Myocyte (in vitro differentiated cells): ENCODE measurements at places on chromosomes 6 and 20. TPM values are rescaled to one million over a fixed set of nuclear protein-coding genes. Genes with fewer than 3 reads are reported as not detected.

E2F1 gene
- total RNA-seq: 4.3 and 6.0 TPM in 2 replicates

HEY2 gene
- total RNA-seq: 0.08 TPM in 1 of 2 replicates, not detected in the other

GSTA3 gene
- total RNA-seq: not detected in 2 replicates

CBLN4 gene
- not detected in 2 replicates for total RNA-seq

ARMC12 gene
- total RNA-seq: 0.16 and 0.37 TPM in 2 replicates

GHRH gene
- total RNA-seq: not detected in 2 replicates

PRDM13 gene
- not detected in 2 replicates for total RNA-seq

BTN3A1 gene
- total RNA-seq: 9.6 and 13.8 TPM in 2 replicates

HSPA1L gene
- total RNA-seq: 2.6 and 3.6 TPM in 2 replicates

LINC00237 gene
- not detected in 2 replicates for total RNA-seq

GRCh38 chr6:160379466-160379865, 31.3 kb downstream of the SLC22A3 start:
- DNase-seq: no peak

DNA sequence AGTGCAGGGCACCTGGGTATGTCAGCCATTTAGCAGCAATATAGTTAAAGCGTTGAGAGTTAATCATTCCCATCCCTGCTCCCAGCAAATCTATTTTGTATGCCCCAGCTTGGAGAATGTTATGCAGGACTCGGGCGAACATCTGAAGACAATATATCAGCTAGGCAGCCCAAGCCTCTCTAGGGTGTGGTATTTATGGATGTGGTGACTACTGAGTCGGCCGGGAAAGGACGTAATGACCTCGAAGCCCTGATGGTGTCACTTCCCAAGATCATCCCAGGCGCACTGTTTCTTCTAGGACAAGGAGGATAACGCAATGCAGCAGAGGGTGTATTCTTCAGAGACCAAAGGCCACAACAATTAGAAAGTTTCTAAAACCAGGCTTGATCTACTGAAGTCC, 63.6 kb upstream of the FAM184A start:
- DNase-seq: no peak

DNA sequence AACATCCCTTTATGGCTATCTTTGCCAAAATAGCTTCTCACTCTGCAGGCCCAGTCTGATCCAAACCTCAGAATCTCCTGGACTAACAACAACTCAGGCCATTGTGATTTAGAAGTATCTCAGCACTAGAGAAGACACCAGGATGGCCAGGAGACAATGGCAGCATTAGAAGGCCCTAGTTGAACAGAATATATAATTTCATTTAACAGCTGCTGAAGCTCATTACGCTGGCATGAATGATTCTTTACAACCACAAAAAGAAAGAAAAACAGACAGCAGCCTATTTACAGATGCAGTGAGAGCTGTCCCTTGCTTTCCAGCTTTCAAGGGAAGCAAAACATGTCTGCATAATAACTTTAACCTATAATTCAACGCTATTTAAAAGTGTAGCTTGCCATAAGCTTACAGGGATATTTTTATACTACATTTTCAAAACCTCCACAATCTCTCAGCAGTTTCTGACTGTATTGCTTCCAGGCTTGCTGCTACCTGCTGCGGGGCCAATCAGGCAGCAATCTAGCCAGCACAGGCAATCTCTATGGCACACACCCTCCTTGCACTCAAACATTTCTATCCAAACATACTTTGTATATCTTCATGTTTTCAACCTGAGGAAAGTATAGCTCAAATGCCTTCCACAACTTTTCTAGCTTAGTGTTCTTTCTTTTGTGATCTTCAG, 107.3 kb downstream of the OGFRL1 start:
- peak; percentile 33 for DNase-seq

DNA sequence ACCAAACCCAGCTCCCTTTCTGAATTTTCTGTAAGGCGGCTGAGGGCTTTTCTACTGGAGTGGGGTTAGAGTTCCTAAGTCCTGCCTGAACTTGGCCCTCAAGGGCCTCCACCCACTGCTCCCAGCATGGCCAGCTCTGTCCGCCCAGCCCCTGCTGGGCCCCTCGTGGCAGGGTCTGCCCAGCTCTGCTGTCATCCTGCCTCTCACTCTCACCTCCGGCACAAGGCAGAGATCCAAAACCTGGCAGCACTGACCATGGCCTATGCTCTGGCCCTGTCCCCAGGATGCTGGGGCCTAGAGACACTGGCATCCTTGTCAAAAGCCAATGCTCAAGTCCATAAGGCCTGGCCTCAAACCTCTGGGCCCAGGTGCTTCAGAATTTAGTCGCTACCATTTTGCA, 61.1 kb downstream of the TAF4 start:
- no peak for DNase-seq

DNA sequence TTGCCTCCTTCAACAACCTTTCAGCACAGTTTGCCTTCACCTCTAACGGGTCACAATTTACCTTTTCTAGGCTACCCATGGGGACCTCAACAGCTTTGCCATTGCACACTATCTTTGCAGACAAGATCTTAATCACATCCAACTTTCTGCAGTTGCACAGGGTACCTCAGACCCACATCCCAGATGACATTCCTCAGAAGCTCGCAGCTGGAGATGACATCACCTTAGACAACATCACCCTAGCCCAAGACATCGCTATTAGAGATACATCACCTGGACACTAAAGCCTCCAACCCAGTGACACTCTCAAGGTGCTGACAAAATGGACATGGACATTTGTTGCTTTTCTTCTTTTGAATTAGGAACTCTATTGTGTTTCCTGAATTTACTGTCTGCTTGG, 38.6 kb upstream of the RPP40 start:
- no peak for DNase-seq

DNA sequence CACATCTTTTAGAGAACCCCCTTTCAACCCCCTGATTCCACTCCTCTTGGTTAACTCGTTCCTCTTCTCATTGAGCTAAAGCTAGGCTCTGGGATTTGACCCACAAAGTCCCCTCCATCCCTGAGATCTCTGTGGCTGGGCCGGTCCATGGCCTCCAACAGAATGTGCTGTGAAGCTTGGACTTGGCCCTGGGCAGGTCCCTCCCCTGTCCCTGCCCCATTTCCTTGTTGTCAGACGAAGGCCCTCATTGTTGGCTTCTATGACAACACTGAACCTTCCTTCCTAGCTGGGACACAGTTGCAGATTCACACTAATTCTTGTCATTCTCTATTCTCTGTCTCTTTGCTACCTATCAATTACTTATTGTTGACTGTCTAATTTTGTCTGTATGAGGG, 156.1 kb downstream of the SYCP2 start:
- DNase-seq: no peak

DNA sequence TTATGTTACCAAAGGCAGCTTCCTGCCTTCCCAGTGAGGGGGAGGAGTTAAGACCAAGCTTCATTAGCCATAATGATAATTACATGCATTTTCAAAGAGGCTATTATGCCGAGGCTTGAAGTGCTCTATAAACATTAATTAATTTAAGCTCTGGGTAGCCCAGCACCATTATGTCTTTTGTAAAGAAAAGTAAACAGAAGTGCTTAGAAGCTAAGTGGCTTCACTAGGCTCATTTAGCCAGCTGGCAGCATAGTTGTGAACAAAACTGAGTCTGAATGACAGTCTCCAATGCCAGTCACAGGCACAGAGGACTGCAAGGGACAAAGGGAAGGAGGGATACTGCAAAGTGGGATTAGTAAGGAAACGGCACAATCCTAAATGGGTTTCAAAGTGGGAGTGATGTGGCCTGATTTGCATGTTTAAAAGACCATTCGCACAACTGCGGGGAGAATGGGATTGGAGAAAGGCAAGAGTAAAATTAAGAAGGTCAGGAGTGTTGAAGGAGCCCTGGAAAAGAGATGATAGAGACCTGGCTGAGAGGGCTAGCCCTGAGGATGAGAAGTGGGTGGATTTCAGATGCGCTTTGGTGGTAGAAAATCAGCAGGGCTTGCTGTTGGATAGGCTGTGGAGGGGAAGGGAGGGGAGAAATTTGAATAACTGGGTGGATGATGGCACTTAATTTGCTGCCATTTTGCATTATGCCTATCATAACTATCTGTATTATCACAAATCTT, 20.1 kb upstream of the ISM1 start:
- no peak for DNase-seq

DNA sequence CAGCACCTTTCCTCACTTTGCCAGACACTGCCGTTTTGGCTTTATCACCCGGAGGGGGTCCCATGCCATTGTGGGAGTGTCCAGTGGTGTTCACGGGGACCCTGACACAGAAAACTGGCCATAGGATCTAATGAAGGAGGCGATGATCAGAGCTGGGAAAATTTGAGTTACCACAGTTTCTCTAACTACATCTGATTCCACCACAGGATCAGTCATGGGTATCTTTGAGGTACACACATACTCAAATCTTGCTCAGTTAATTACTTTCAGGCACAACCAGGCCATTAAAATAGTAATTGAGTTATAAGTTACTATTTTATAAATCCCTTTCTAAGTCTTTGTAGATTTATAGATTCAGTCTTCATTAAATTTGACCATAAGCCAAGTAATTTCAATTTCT, 215.1 kb downstream of the PRL start:
- DNase-seq: no peak

- DNase-seq: no peak
These were observed 86.6 kb upstream of the TOX2 start for GRCh38 chr20:43827940-43828562.

- DNase-seq: no peak
These were observed 24.4 kb downstream of the COMMD7 start for GRCh38 chr20:32718749-32719348.

DNA sequence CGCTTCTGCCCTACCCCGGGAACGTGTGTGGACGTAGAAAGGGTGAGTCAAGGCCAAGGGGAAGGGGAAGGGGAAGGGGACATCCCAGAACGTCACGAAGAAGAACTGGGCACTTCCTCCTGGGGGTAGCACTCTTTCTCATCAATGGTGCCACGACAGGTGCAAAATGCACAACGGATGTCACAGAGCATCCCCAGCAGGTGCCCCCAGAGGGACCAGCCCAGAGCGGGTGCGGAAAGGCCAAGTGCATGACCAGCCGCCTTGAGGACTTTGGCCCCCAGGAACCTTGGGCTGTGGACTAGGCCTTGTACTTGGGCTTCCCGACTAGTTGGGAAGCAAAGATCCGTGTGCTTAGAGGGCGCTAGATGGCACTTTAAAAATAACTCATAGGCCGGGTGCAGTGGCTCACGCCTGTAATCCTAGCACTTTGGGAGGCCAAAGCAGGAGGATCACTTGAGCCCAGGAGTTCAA, 12.1 kb upstream of the SRC start:
- no peak for DNase-seq

DNA sequence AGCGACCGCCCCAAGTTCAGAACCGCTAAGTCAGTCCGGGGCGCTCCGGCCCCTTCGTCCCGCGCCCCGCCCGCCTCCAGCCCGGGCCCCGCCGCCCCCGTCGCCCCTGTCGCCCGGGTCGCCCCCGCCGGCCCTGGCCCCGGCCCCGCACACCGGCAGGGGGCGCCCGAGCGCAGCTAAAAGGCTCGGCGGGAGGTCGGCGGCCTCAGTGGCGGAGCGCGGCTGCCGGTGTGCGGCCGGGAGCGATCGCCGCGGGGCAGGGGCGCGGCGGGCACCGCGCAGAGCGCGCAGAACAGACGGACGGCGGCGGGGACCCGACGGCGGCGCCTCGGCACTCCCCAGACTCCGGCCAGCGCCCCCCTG, at the start of gene FNDC1:
Gene FNDC1, plus strand, starts transcription at position 208 of the 363 bp plus-strand sequence. CDS start 197 bp downstream, outside the sequence.
- no peak for DNase-seq

- DNase-seq: no peak
These were observed 69.9 kb downstream of the ATXN1 start for GRCh38 chr6:16691324-16691723.

DNA sequence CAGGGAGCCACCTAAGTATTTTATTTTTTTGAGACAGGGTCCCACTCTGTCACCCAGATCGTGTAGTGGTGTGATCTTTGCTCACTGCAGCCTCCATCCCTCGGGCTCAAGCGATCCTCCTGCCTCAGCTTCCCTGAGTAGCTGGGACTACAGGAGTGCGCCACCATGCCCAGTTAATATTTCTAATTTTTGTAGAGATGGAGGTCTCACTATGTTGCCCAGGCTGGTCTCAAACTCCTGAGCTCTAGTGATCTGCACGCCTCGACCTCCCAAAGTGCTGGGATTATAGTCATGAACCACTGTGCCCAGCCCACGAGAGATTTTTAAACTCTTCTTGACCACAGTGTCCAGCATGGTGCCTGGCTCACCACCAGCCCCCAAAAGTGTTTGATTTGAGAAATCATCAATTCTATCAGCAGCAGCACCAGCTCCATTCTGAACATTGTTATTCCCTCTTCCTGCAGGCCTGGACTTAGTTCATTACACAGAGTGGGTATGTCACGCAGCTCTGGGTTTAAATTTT, 2.3 kb upstream of the TGM2 start:
- DNase-seq: no peak

DNA sequence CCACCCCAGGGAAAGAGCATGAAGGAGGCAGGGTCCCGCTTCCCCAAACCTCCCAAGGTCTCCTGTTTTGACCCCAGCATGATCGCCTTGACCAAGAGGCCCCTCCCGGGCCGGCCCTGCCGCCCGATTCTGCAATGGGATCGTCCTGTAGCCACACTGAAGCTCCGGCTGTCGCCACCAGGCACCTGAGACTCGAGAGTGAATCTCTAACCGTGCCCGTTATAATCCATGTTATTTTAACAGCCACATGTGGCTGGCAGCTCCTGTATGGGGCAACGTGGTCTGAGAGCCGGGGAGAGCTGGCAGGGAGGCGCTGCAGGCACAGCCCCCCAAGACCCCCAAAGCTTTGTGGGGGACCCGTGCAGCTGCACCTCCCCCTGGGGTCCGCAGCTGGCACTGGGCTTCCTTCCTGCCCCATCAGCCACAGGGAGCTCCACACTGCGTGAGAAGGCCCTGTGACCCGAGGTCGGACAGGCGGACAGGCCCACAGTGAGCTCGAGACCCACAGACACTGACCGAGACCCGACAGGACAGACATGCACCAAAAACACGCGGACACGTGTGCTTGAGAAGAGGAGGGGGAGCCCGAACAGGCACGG, 51.3 kb downstream of the KCNQ2 start:
- no peak for DNase-seq

- DNase-seq: peak; percentile 39
These were observed 589.4 kb downstream of the RFPL4B start for GRCh38 chr6:112936504-112936903.

- DNase-seq: peak; percentile 87
These were observed 252.0 kb downstream of the HIVEP2 start for GRCh38 chr6:142692942-142693341.

DNA sequence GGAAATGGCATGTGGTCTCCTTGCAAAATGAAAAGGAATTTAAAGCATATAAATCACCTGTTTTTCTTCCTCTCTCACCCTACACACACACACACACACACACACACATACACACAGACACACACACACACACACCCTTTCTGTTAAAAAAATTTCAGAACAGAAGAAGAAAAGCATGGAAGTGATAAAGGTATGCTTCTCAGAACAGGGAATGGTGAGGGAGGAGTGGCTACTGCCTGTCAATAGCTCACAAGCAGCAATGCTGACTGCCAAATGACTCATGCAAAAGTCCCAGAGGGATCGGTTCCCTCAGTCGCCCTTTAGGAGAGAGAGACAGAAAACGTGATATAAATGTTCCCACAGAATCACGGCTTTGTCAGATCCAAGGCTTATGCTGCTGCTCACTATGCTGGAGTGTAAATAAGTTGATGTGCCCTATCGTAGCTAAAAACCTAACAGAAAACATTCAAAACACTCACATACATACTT, 102.6 kb downstream of the IBTK start:
- DNase-seq: peak; percentile 81

GRCh38 chr20:7742479-7742878, 197.8 kb downstream of the HAO1 start:
- peak; percentile 43 for DNase-seq

GRCh38 chr6:10417681-10418104, 2.8 kb upstream of the TFAP2A start:
- no peak for DNase-seq
